ENCODE measurements at places on chromosomes 1 and 21.

GRCh38 chr21:30942192-30942591 lies 60.8 kb upstream of the KRTAP11-1 start:
- DNase-seq: no peak

- DNase-seq: no peak
Measured at GRCh38 chr21:42459082-42459460, 37.0 kb downstream of the RSPH1 start.

DNA sequence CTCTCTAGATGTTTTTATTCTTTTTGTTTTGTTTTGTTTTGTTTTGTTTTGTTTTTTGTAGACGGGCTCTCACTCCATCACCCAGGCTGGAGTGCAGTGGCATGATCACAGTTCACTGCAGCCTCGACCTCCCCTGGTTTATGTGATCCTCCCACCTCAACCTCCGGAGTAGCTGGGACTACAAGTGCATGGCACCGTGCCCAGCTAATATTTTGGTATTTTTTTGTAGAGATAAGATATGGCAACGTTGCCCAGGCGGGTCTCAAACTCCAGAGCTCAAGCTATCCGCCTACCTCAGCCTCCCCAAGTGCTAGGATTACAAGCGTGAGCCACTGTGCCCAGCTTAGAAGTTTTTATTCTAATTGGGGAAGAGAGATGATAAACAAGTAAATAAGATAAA lies 13.3 kb upstream of the TP53BP2 start:
- no peak for DNase-seq

DNA sequence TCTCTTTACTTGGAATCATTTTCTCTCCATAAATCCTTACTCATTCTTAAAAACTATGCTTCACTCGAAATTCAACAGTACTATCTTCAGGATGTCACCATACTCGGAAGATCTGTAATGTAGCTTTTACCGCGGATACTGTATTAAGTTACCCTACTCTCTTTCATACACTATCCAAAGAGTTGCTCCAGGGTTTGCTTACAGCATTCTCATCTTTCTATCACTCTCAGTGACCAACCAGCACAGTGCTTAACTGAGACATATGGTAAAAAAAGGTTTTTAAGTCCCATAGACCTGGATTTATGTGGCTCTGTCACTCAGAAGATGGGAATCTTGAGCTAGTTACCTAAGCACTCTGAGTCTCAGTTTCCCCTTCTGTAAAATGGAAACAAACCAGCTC lies 15.8 kb downstream of the GTF2B start:
- no peak for DNase-seq

DNA sequence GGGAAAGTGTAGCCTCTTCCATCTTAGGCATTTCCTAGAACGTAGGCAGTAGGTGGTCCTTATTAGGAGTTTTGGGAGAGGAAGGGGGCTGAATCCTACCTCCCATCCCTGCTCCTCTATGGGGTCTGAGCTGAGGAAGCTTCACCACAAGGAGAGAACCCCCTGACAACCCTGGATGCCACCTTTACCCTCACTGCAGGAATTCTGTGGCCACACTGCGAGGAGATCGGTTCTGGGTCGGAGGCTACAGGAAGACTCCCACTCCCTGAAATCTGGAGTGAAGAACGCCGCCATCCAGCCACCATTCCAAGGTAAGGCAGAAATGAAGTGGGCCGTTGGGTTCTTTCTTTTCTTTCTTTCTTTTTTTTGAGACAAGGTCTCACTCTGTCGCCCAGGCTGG lies 1.5 kb downstream of the MX1 start:
- DNase-seq: no peak
